ENCODE measurements at places on chromosomes 1 and 21.

DNA sequence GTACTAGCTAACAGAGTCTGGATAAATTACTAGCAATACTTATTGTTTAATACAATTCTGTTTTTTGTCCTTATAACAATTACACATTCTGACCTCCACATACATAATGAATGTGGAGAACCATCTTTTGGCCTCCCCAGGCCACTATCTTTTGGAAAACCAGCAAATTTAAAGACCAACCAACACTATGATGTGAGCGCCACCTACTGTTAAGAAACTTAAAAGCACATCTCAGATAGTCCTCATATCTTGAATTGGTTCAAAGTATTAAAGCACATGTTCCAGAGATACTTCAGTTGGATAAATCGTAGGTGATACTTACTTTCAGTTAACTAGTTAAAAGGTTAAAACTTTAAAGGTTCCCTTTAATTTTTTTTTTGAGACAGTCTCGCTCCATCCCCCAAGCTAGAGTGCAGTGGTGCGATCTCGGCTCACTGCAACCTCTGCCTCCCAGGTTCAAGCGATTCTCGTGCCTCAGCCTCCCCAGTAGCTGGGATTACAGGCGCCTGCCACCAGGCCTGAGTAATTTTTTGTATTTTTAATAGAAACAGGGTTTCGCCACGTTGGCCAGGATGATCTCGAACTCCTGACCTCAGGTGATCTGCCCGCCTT is 29.3 kb upstream of the USP1 start:
- no peak for DNase-seq

GRCh38 chr1:206117151-206117948 is at the start of gene AVPR1B:
Gene AVPR1B (minus strand): TSS chr1:206117388. CDS start chr1:206116890, 498 bp downstream.
- peak; percentile 49 for DNase-seq

DNA sequence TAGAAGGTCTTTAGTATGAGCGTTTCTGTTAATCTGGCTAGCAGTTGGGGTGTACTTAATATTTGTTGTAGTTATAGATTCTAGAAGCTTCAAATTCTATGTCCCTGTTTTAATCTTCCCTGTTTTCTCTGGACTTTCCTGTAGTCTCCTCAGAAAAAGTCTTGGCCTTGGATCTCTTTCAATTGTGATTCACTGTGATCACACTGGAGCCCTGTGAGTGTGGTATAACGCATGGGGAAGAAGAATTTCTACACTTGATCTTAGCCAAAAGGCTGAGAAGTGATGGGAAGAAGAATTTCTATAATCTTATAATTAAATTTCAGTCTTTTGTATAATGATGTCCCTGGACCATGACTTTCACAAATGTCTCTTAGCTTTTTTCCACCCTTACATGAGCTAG is 36.7 kb upstream of the COP1 start:
- no peak for DNase-seq

GRCh38 chr1:27548136-27548853 is 55.6 kb downstream of the AHDC1 start:
- no peak for DNase-seq

- DNase-seq: peak; percentile 49
Observed at GRCh38 chr1:207863893-207864535, 46.9 kb downstream of the CD34 start.

DNA sequence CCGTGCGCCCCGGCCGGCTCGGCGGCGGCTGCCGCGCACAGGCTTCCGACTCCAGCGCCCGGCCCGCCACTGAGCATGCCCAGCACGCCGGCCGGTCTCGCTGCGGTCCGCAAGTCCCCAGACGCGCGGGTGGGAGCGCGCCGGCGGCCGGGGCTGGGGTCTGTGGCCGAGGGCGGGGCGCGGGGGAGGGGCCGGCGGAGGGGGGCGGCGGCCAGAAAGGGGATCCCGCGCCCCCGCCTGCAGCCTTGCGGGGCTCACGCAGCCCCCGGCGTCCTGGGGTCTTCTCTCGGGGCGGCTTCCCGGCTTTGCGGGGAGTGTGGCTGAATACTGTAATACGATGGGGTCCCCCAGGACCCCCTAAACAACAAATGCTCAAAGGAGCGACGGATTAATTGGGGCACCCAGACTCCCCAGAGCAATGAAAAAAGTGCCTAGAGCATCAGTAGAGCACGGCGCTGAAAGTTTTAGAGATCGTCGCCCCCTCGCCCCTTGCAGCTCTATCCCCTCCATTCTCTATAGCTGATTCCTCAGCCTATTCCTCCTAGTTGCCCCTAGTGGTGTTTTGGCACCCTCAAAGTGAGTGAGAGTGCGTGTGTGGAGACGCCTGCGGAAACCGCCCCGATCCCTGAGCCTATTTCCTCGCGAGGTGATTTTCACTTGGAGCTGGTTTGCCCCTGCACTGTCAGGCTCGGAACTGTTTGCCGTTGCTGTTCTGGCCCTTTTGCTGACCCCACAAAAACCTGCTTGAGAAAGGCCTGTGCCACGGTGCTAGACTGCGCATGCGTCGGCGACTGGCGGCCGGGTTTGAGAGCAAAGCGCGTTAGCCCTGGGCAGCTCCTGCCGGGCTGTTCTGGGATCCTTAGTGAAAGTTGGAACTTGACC is at the start of gene VAV3:
TSS of gene VAV3 (minus strand) at position 71 of the 882 bp plus-strand sequence. CDS start 311 bp downstream, outside the sequence.
- DNase-seq: peak; percentile 82

DNA sequence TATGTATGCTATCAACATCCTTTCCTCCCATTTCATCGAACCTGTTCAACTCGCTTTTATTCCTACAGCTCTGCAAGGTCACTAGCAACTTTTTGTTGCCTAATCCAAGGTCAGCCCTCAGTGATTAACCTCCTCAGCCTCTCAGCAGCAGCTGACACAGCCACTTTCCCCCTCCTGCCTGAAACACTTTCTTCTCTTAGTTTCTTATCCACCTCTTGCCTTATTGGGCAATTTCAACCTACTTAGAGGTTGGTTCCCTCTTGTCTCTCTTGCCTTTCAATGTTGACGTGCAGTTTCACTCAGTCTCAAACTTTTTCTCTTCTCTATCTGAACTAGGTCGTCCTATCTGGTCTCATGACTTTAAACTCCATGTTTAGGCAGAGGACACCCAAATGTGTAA is 156.3 kb downstream of the C1orf94 start:
- no peak for DNase-seq

DNA sequence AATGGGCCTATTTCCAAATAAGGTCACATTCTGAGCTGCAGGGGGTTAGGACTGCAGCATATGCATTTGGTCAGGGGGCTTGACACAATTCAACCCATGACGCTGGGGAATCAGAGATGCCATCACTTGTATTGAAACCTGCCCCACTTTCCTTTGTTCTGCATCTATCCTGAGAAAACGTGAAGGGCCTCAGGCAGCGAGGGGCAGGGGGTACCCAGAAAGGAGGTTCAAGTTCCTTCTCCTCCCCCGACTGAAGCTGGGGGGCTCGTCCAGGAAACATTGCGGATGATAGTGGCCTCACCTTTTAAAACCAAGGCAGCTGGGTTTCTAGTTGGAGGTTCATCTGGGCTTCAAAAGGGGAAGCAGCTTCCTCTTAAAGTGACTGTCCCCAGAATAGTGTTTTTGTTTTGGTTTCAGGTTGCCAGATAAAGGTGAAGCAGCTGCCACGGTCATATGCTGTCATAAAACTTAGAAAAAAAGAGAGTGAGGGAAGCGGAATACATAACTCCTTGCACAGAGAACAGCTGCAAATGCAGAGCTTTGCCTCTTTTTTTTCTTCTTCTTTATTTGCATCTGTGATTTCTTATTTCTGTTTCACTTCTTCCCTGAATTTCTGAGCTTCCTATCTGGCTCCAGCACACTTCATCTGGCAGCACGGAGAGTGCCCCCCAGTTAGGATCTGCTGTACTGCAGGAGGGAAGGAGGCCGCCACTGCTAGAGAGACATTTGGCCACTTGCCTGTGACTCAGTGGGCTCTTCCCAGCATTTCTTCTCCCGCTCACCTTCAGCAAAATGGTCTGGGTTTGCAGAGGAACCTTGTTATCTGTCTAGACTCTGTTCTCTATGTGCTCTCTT is 142.0 kb downstream of the AJAP1 start:
- DNase-seq: no peak

DNA sequence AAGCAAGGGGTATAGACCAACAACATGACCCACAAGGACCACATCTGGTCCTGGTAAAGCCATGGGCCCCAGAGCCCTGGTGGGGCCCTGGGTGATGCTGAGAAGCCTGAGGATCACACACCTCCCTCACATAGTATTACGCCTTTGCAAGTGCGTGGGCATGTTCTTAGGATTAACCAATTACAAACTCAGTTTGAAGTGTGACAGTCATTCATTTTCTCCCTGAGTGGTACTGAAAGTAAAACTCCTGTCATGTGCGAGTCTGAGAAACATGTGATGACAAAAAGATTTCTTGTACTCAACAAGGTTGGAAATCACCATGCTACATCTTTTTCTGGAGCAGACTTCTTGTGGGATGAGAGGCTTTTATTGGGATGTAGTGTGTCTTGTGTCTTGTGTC is 315.3 kb upstream of the DUSP10 start:
- no peak for DNase-seq

DNA sequence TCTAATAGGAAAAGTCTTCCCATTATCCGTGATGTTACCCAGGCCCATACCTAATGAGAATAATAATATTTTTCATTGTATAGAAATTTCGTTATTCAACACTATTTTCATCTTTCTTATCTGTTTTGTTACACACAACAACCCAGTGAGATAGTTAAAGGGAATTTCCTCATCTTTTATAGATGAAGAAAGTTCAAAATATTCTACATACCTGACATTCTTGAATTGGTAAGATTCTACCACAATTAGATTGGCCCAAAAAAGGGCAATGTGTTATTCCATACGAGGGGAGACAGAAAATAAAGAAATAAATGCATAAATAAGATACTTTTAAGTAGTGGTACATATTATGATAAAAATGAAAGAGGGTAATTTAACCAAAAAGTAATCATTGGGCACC is 405.5 kb upstream of the ADAMTS5 start:
- DNase-seq: no peak

DNA sequence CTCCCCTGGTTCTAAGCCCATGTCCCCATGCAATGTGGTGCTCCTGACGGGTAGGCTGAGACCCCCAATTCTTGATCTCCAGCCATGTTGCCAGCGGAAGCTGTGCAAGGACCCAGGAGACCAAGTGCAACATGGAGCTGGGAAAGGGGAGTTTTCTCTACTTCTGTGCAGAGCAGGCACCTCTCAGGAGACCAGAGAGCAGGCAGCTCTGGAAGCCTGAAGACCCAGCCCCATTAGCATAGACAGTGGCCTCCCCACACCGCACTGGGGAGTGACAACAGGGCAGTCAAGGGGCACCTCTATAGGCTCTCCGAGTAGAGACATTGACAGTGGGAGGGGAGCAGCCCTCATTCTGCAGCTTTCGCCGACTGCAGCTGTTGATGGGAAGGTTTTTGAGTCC is 410.2 kb downstream of the MATN1 start:
- DNase-seq: no peak

DNA sequence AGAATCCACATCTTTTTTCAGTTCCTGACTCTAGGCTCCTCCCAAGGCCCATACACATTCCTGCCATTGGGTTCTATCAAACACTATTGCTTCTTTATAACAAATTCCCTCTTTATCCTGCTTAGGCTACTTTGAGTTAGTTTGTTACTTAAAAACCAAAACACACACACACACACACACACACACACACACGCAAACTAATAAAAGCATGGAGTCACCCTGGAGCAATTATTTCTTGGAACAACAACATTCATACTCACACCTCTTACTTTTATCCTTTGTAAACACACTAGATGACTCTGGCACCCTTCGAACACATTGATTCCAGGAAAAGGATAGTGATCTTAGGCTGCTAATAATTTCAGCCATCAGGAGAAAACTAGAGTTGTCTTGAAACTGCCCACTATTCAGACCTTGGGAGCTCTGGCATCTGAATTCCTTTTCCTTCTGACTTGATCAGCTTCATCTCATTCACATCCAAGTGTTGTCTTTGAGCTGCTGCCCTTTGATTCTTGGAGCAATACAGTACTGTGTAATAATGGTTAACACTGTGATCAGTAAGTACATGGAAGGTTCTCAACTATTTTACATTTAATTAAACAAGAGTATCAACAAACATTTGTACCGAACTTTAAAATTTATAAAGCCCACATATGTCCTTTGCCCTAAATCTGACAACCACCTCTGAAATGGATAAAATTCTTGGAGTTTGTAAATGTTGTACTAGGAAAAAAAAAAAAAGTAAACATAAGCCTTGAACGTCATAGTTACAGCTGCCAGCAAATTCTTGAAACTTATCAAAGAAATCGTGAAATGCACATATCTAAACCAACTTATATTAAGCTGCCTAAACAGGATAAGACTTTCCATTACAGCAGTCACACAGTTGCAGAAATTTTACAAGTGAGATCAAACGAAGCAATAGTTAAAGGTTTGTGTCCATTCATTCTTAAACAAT is 2.8 kb upstream of the SEC22B start:
- DNase-seq: no peak

DNA sequence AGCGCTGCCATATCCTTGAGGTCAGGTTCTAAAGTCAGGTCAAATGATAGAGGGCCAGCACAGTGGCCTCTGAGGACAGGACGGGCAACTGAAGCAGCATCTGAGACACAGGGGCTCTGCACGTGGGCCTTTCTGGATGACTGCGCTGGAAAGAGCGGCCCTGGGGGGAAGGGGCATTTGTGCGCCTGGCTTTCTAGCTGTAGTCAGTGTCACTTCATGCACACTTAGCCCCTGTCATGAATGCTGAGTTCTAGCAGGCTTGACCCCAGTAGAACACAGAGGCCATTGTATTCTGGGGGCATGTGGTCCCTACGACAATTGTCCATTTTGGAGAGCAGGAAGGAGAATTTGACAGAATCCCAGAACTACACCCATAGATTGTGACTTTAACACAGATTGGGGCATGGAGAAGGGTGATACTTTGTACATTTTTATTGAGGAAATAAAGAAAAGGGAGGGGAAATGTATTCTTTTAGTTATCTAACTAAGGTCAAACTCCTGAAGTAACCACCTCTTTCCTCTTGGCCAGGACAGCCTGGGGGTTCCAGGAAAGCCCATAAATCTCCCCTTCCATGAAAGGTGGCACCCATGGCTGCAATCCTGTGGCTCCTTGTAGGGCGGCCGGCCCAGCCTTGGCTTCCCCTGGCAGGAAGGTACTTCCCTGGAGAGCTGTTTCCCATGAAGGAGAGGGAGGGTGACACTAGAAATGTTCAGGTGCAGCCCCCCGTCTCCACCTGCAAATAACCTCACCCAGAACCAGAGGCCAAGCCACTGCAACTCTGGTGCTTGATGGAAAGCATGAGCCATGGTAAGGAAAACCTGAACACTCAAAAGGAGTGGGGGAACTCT is 34.4 kb downstream of the NTPCR start:
- no peak for DNase-seq

- DNase-seq: no peak
Observed at GRCh38 chr1:186566140-186566855, 105.4 kb upstream of the PDC start.

GRCh38 chr21:42848932-42849758 is 30.2 kb downstream of the WDR4 start:
- DNase-seq: no peak

GRCh38 chr1:39738622-39739366 is at the start of gene PPIE:
Gene PPIE (plus strand): TSS chr1:39738882. CDS start chr1:39738901, 19 bp downstream.
- DNase-seq: peak; percentile 99

- no peak for DNase-seq
Observed at GRCh38 chr21:43585924-43586413, 73.3 kb downstream of the HSF2BP start.

- DNase-seq: no peak
Observed at GRCh38 chr1:37792943-37793686, 532 bp upstream of the MANEAL start.

GRCh38 chr1:248406721-248407692 is 4.2 kb downstream of the OR2T1 start:
- DNase-seq: no peak

GRCh38 chr1:221444346-221444745 is 297.5 kb downstream of the DUSP10 start:
- DNase-seq: no peak

- no peak for DNase-seq
Observed at GRCh38 chr1:33997127-33998036, 133.5 kb downstream of the HMGB4 start.
